ENCODE measurements at places on chromosomes 5 and 9. TPM values are rescaled to one million over a fixed set of nuclear protein-coding genes. Genes with fewer than 3 reads are reported as not detected.
A peak's percentile ranks its signal among the peaks of the same experiment; 100 is the strongest.

DNA sequence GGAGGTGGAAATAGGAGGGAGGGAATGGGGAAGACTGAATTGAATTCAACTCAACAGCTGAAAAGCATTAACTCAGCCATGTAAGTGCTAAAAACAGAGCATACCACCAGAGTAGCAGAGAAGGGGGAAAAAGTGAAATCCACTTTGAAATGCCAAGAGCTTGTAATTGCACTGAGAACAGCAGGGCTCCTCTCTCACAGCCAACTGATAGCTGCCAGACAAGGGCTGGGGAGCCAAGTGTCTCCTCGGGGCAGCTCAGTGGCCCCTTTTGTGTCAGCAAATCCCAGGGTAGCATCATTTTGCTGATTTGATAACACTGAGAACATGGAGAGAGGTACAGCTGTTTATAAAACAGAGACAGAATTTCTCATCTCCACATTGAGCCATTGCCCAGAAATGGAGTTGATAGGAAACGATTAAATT, 182.5 kb downstream of the FRMD3 start:
- DNase-seq = no peak

DNA sequence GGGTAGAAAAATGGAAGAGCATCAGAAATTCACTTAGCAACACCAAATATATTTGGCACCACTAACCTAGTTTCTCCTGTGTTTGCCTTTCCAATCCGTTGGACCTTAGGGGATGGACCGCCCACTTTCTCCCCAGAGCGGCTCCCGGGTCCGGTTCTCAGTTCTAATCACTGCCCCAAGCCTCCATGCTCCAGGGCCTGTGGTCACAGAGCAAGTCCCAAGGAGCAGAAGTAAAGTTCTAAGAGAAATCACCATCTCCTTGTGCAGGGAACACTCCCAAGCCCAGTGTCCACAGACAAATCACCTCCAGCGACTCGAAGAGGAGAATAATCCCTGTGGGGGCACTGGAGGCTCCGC, 728 bp upstream of the SLC1A1 start:
- no peak for DNase-seq

PTPN3 gene
- total RNA-seq = 0.83 TPM

GRCh38 chr9:93118863-93119702, 15.0 kb downstream of the NINJ1 start:
- DNase-seq = no peak

DNA sequence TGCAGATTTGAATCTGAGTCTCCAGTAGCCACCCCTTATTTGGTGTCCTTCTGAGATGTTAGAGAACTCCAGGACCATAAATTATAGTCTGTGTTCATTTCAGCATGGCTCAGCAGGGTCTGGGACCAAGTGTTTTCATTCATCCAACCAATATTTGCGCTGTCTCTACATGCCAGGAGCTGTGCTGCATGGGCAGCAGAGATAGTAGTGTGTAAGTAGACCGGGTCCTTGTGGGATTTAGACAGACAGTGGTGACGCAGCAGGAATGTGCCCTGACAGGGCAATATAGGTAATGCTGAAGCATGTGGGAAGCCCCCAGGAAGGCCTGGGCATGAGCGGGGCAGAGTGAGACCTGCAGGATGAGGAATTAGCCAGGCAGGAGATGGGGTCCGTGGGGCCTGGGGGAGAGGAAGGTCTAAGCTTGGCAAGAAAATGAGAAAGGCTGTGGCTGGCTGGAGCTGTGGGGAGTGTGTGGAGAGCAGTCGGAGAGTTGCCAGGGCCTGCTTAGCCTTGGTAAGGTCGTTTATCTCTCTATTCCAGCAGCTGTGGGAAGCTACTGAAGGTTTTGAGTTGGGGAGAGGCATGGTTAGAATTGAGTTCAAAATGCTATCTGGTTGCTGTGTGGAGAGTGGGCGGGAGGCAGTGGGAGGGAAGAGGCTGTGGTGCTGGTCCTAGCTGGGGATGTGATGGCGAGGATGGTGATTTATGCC, 16.8 kb downstream of the STXBP1 start:
- DNase-seq = no peak

DNA sequence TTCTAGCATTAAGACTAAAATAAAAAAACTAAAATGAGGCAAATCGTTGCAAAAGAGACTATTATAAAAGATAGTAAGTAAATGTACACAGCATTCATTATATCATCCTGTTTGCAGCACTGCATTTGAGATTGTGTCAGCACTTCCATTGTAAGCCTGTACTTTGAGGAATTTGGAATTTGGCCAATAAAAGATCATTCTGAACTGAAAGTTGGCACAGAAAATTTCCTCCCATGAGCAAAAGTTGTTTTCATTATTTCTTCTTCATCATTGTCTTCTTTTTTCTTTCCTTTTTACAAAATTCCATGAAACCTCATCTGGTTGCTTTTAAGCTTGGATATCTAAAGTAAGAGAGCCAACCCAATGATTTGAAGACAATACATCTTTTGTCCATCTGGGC, 199.3 kb upstream of the ADAMTSL1 start:
- no peak for DNase-seq

GRCh38 chr9:135167849-135168655, 80.6 kb downstream of the OLFM1 start:
- no peak for DNase-seq

DNA sequence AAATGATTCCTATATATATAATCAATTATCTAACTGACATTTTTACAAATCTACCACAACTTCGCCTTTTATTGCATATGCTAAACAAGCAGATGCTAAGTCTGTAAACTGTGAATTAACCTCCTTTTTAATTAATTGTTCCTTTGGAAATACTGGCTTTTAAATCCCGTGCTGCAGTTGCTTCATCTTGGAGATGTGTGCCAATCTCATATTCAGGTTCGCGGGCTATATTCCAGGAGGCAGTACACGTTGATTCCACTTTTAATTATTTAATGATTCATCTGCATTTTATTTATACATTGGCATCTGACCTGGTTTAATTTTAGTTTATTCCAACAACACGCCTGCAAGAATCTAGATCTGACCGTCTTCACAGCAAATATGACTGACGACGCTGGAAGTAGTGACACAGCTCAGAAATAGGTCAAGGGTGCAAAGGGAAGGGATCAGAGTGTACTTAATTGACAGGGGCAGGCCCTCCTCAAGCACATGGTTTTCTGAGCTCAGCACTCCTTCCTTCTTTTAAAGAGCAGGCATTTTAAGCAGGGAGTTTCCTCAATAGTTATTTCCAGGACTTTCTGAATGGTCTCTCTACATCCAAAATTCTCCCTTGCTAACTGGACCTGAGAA, 125.2 kb downstream of the GLIS3 start:
- peak; percentile 31 for DNase-seq

DNA sequence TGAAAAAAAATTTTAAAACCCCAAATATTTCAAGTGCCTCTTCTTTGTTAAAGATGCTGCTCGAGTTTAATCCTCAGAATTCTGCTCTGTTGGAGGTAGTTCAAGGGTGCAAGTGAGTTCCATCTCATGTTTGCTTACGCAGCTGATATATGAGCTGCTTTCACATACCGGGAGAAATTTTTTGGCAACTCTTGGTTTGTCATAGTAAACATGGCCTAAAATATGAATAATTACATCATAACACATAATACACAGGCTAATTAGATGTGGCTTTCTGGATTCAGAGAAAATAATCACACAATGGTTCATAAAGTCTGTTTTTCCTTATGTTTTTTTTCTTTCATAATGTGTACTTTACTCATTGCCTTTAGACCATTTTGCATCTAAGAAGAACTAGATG, 1134.1 kb downstream of the PTPRD start:
- DNase-seq = no peak

GRCh38 chr9:134895908-134896833, 15.6 kb downstream of the FCN2 start:
- DNase-seq = peak; percentile 93

- DNase-seq = no peak
Measured at GRCh38 chr9:105158898-105159297, 85.6 kb upstream of the SLC44A1 start.

CEMIP2 gene
- 34.5 TPM for total RNA-seq

TRPM6 gene
- total RNA-seq = 1.8 TPM

LCN2 gene
- total RNA-seq = not detected

- DNase-seq = no peak
Measured at GRCh38 chr9:17793713-17794622, 215.1 kb downstream of the SH3GL2 start.

FBP2 gene
- not detected for total RNA-seq

ADGRD2 gene
- not detected for total RNA-seq

DNA sequence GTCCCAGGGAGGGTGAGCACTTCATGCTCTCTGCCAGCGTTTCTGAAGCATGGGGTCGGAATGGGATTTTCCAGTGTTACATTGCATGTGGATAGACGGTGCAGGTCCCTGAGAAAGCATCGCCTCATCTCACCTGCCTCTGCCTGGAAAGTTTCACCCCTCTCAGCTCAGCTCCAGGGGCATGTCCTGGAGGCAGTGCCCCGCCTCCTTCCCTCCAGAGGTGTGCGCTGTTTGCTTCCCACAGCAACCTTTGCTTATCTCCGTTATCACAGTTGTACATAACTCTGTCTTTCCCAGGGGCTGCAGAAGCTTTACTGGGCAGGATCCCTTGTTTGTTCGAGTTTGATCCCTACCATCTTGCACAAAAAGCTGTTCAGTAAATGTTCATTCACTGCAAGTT, 10.7 kb upstream of the CREBRF start:
- DNase-seq = no peak

DOCK2 gene
- total RNA-seq = 18.3 TPM

GRCh38 chr5:76807296-76807695, 11.5 kb upstream of the F2RL1 start:
- DNase-seq = no peak

DNA sequence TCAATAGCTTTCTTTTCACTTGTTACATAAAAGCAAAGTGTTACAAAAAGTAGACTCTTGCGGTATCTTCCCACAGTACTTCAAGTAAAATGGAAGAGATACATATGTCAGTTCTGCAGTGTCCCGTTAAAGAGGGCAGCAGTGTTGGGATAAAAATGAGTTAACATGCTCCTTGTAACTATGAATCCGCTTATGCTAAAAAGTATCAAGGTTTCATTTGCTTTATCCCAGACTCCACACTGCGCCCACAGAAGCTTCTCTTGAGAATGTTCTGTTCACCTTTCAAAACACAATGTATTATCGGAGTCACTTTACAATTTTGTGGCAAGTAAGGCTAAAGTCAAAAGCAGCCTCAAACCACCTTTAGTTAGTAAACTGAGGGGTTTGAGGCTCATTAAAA, 790 bp downstream of the PTAR1 start:
- DNase-seq = no peak

DNA sequence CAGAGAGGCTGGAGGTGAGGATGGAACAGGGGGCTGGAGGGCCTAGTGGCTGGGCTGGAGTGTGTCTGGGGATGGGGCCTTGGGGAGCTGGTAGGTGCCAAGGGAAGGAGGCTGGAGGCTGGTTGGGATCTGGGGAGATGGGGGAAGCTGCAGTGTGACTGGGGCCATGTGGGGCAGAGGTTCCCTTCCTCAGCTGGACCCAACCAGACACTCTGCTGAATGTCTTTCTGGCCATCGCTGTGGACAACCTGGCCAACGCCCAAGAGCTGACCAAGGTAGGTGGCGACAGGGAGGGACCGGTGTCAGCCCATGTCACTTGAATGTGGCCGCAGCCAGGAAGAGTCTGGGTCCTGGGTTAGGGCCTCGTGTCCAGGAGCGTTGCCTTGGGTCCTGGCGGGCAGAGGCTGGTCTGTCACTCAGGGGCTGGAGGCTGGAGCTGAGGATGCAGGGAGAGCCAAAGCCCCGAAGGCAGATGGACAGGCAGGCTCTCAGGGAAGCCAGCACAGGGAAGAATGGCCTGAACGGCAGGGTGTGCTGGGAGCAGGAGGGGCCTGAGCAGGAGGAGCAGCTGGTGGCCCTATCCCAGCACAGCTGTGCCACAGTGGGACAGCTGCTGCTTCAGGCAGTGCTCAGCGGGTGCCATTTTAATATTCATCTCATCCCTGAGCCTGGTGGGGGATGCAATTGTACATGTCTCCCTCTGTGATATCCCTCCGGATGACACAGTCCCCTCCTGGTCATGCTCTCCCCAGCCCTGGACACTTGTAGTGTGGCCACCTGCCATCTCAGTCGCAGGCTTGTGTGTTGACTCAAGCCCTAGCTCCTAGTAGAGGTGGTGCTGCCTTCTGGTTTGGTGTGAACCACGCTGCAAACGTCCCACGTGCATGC, 132.5 kb downstream of the CACNA1B start:
- no peak for DNase-seq

HAPLN1 gene
- 0.39 TPM for total RNA-seq

DNA sequence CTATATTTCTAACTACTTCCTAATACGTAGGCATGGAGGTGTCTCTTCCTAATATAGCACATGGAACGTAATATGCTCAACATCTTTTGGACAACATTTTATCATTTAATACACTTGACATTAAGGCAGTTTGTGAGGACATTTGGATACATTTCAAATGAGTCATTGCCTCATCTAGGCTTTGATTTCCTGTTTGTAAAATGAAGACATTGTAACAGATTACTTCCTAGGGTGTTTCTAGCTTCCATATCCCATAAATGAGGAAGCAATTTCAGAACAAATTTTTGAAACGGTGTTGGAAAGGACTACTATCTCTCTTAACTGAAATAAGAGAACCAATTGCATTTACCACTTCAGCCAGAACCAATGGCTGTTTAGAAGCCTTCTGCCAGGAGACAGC, 38.7 kb downstream of the SLC28A3 start:
- no peak for DNase-seq

- DNase-seq = no peak
Measured at GRCh38 chr5:516980-517379, 7.3 kb downstream of the SLC9A3 start.

DNA sequence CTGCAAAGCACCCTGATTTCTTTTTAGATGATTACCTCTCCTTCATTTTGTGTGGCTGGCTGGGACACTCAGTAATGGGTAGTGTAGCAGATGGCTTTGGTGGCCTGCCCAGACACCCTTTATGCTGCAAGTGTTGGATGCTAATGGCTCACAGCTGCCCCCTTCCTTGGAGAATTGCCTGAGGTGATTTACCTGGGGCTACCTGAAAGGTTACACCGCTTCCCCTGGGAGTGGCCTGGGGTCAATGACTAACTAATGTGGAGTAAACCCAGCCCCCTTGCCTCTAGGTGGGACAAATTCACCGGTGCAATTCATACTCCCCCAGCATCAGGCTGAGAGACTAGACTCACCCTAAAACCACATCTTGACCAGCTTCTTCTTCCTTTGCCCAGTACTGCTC, 23.5 kb upstream of the HAND1 start:
- DNase-seq = no peak

PCYOX1L gene
- total RNA-seq = 4.0 TPM

GRCh38 chr5:124902097-124902821, 155.8 kb upstream of the ZNF608 start:
- no peak for DNase-seq

IL13 gene
- total RNA-seq = not detected

CTXN3 gene
- total RNA-seq = not detected

- no peak for DNase-seq
Measured at GRCh38 chr9:98120476-98120875, 1.5 kb upstream of the TRIM14 start.

DNA sequence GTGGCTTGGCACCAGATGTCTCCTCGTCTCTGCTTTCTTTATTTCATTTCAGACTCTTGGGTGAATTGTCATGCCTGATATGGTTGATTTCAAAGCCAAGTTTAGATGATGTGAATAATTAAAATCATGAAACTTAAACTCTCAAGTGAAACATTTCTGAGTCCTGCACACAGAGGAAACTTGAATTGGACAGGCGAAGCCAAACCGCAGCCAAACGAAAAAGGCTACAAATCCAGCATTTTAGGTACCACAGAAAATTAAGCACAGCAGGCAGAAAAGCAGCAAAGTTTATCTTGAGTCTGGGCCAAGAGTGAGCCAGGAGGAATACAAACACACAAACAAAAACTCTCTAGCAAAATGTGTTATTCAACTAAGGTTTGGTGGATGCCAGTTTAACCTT, 659.8 kb upstream of the KLF4 start:
- no peak for DNase-seq

GRCh38 chr9:37486256-37486615, 488 bp downstream of the POLR1E start:
- no peak for DNase-seq

EPB41L4B gene
- total RNA-seq = 2.3 TPM
